Eye (tissue), 1 donor: ENCODE measurements at places on chromosomes 1 and 21.

DNA sequence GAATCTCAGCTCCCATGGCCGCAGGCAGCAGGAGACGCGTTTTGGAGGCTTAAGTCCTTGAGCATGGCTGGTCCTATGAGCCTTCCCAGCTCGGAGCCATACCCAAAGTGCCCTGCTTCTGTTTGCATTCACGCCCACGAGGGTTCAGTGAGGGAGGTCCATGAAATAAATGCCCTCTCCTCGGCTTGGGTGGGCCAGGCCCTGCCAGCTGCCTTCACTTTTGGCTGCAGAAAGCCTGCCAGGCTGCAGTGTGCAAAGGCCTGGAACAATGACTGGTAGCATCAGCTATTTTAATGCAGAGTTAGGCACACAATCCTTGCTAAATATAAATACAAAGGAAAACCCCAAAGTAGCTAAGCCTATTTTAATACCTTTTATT is 49.4 kb downstream of the H3-3A start:
- DNase-seq, result no peak

GRCh38 chr1:89460325-89460724 is 64.3 kb upstream of the LRRC8B start:
- no peak for DNase-seq

DNA sequence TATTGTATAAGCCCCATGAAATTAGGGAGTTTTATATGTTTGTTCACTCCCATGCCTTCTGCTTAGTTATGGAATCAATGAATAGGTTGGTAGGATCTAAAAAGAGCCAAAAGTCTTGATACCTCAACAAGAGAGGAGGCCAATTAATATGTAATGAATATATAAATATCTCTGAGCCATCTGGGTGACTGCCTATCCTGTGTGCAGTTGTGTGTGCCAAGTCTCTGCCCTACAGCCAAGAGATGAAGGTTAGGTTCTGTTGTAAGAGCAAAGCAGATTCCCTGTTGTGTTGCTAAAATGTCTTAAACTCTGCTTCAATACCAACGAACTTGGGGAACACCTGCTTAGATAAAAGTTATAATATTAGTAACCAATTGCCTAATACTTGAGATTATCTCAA is 61.8 kb upstream of the GORAB start:
- DNase-seq, result no peak

DNA sequence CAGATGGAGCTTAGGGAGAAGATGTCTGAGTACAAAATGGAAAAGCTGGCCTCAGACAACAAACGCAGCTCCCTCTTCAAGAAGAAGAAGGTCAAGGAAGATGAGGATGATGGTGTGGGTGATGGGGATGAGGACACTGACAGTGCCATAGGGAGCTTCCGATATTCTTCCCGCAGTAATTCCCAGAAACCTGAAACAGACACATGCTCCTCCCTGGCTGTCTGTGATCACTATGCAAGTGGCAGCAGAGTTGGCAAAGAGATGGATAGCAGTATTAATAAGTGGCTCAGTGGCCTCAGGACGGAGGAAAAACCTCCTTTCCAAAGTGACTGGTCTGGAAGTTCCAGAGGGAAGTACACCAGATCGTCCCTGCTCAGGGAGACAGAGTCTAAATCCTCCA is 33.8 kb downstream of the STYXL2 start:
- DNase-seq, result no peak

- DNase-seq, result peak; percentile 99
These were observed at the start of gene OSCP1 for GRCh38 chr1:36450270-36450918. TSS of gene OSCP1 (minus strand) at chr1:36450451. CDS start at chr1:36450369, 82 bp downstream.

DNA sequence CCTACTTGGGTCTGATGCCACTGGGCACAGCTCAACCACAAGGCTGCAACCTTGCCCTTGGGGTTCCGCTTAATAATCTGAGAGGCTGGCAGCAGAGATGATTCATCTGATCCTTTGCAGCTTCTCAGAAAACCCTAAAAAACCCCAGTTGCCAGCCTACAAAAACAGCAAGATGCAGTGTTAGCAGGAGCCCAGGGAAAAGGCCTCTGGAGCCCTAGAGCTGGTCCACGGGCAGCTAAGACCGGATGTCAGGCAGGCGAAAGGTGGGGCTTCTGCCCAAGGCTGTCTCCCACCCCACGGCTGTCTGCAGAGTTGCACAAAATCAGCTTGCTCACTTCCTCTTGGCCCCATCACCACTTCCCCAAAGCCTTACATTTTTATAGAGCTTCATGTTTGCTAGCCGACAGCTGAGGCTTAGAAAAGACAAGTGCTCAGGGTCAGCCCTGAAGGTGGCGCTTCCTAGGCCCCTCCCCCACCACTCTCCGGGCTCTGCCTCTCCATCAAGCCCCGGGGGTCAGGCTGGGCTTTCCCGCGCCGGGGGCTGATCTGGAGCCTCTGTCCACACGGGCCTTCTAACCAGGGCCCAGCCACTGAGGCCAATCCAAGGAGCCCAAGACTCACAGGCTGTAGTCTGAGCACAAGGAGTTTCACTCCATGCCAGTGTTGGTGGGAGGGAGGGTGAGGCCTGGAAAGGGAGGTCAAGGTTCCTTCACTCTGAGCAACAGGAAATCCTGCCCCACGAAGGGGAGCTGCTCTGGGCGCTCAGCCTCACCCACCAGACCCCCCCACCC is 4.2 kb upstream of the ADORA3 start:
- no peak for DNase-seq

GRCh38 chr1:147808025-147808424 is 47.6 kb upstream of the GJA5 start:
- DNase-seq, result no peak
